Stimulated activated CD4-positive, alpha-beta T cell treated with anti-CD3 and anti-CD28 coated beads, Interleukin-12 subunit alpha, Interleukin-12 subunit beta, amount 100 ng/mL, for 48 hours (primary cell): ENCODE measurements at places on chromosomes 12 and 14.

DNA sequence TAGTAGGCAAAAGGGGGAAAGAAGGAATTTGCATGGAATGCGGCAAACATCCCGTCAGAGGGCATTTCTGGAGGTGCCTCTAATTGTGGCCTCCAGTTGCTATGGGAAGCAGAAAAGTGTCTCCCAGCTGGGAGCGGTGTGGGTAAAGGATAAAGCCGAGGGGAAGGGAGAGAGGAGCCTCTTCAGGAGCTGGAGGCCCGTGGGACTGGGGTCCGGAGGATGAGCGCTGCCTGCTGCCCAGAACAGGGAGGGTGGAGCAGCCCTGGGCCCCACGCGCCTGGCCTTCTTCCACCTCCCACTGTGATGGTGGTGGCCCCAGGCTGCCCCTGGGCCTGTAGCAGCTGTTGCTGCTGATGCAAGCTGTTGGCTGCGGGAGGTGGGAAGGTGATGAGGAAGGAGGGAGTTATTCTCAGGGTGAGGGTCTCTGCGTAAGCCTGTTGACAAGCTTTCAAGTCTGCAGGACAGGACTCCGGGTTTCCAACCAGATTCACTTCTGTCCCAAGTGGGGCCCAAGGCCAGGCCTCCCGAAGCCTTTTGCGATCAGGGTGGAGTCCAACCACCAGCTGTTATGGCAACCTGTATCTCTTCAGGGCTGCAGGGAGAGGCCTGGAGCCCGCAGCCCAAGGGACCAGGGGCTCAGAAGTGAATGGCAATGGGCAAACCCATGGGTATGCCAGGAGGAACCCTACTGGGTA is 19.1 kb upstream of the PGF start:
- no peak for DNase-seq

DNA sequence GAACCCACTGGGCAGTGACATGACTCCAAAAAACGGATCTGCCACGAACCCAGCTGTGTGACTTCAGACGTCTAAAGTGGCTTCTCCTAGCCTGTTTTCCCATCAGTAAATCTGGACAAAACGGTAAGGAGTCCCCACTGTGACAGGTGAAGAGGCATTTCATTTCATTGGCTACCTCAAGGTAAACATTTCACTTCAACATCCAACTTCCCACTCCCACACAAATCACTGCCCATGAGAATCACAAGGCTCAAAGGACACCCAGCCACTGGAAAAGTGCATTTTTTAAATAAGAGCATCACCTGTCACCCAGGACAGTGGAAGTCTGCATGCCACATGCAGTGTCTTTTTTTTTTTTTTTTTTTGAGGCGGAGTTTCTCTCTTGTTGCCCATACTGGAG is 27.9 kb downstream of the HSP90AA1 start:
- DNase-seq: no peak

DNA sequence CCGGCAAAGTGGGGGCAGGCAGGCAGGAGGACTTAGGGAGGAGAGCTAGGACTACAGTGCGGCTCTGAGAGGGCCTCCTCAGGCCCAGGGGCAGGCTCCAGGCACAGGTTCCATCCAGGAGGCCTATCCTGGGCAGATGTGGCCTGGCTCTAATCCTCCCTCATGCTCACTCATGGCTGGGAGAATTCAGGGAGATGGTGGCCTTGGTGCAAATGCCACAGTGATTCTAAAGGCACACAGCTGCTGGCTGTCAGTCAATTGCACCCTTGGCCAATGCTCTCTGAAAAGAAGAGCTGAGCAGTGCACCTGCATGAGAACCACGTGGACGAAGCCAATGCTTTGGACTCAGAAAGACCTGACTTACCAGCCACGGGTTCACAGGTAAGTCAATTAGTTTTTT is 89.6 kb downstream of the C12orf75 start:
- DNase-seq: no peak

DNA sequence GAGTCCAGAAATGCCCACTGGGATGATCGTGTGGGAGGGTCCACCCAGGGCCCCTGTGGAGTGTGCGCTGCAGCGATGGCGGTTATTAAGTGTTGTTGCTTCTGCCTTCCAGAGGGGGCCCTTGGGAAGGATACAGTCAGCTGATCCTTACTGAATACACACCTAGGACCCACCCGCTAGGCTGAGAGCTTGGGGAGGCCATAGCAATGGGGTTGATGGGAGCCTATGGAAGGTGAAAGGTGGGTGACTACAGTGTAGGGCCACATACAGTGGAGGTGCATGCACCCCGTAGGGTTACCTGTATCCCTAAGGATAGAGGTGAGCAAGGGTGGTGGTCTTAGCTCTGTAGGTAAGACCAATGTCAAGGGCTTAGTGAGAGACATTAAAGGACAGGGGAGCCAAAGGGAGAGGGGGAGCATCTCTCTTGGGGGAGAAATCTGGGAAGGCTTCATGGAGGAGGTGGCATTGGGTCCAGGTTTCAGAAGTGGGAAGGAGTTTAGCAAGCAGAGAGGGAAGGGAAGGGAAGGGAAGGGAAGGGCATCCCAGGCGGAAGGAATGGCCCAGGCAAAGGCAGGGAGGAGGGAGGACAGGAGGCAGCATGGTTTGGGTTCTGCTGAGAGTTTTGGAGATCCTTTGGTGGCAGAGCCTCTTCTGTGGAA is 73.1 kb upstream of the RIN3 start:
- DNase-seq: no peak

DNA sequence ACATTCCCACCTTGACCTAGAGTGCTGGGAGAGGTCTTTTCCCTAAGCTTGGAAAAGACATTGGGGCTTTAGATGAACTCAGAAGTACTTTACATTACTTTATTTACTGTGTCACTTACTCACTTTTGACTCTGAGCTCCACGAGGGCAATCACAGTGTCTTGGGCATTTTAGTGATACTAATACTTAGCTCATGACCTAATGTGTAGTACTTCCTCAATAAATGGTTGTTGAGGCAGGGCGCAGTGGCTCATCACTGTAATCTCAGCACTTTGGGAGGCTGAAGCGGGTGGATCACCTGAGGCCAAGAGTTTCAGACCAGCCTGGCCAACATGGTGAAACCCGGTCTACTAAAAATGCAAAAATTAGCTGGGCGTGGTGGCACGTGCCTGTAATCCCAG is 19.8 kb upstream of the SNAPC1 start:
- DNase-seq: no peak
